GDM1 (cell line): ENCODE measurements at places on chromosomes 2 and 18.

GRCh38 chr2:138213624-138214023 lies 249.4 kb downstream of the HNMT start:
- DNase-seq, result no peak

- no peak for DNase-seq
Measured at GRCh38 chr18:3411327-3411726, 38.6 kb upstream of the TGIF1 start.

GRCh38 chr2:11691076-11691660 lies 21.2 kb upstream of the NTSR2 start:
- no peak for DNase-seq

GRCh38 chr2:45315861-45316260 lies 295.2 kb downstream of the SRBD1 start:
- DNase-seq, result no peak

- DNase-seq, result no peak
Measured at GRCh38 chr2:107932488-107932887, 53.8 kb upstream of the SLC5A7 start.

DNA sequence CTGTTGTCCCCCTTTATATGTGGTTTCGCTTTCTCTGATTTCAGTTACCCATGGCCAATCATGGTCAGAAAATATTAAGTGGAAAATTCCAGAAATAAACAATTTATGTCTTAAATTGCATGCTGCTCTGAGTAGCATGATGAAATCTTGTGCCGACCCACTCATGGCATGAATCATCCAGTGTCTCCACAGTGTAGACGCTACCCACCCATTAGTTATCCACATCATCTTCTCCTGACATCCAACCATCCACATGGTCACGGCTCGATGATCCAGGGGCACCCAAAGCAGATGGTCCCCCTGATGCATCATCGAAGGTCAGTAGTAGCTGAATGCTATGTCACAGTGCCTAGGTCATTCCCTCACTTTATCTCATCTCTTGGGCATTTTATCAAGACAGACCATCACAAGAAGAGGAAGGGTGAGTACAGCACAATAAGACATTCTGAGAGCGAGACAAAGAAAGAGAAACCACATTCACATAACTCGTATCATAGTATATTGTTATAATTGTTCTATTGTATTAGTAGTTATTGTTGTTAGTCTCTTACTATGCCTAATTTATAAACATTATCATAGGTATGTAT lies 44.1 kb upstream of the ACKR3 start:
- DNase-seq, result no peak

- no peak for DNase-seq
Measured at GRCh38 chr2:32874931-32875330, 71.8 kb upstream of the LTBP1 start.

GRCh38 chr2:72148837-72149555 lies 1.3 kb upstream of the CYP26B1 start:
- no peak for DNase-seq

DNA sequence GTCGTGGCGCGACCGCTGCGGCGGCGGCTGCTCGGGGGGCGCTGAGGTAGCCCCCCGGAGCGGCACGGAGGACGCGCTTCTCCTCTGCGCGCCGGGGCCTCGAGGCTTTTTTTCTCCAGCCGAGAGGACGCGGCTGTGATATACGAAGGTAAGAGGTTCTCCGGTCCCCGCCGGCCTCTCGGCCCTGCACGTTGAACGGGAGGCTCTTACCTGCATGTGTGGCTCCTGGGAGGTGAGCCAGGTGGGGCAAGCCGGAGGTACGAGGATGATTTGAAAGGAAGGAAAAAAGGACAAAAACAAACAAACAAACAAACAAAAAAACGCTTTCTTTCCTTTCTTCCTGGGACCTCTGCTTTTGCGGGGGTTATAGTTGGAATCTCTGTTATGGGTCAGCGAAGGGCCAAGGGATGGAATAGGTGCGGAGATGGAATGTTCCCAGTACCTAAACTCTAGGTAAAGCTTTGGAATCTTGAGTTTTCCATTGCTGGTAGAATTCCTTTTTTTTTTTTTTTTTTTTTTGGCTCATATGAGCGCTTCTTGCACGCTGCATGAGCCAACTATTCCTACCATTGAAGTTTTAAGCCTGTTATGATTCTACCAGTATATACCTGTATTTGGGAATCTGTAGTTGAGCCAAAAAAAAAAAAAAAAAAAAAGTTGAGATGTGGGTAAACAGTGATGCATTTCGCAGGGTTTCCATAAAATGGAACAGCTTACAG lies 674 bp downstream of the PTPN4 start:
- DNase-seq, result no peak

GRCh38 chr2:168136392-168136977 lies 110.9 kb downstream of the STK39 start:
- DNase-seq, result peak; percentile 1

DNA sequence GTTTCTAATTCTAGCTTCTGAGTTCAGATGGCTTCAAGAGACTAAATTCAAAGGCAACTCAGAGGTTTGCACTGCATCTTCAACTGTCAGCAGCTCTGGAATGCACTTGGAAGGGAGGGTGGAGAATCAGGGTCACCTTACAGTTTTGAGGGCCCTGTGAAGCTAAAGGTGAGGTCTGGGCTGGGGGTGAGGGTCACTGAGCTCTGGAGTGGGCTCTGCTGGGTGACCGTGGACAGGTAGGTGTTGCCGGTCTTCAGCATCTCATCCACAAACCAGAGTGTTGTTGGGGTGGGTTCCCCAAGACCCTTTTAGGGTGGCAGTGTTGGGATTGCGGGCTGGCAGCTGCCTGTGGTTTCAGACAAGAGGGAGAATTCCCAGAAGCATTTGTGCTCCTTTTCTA lies 70.1 kb upstream of the CXCR4 start:
- no peak for DNase-seq

GRCh38 chr2:5926871-5927512 lies 234.8 kb downstream of the SOX11 start:
- DNase-seq, result no peak

DNA sequence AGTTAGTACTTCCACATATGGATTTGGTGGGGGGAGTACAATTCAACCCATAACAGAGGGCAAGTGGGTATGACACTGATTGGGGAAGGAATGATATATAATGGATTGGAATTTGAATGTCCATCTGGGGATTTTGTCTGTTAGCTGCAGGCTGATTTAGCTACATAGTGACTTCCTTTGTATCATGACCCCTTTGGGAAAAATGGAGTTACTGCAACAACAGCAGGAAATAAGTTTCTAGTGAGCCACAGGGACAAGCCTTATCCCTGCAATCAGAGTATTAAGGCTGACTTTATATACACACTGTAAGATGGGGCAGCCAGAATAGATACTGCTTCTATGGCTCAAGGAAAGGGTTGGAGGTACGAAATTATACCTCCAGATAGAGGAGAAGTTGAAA lies 404.4 kb upstream of the MEIS1 start:
- no peak for DNase-seq

DNA sequence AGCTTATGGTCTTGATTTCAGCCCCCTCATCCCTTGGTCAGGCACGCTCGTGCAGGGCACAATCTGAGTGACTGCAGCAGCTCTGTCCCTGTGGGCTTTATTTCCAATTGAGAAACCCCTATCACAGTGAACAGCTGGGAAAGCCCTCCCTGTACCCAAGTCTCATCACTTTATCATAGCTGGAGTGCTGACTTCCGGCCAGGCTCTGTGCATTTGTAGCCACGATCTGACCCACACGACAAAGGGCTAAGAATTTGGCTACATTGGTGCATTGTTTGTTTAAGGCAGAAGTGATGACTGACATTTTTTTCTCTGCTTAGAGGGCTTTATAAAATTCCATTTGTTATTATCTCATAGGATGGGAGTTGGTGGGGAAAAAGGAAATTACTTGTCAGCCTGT lies 184.4 kb downstream of the KCNS3 start:
- DNase-seq, result no peak

- no peak for DNase-seq
Measured at GRCh38 chr2:239358062-239358754, 42.6 kb downstream of the HDAC4 start.

DNA sequence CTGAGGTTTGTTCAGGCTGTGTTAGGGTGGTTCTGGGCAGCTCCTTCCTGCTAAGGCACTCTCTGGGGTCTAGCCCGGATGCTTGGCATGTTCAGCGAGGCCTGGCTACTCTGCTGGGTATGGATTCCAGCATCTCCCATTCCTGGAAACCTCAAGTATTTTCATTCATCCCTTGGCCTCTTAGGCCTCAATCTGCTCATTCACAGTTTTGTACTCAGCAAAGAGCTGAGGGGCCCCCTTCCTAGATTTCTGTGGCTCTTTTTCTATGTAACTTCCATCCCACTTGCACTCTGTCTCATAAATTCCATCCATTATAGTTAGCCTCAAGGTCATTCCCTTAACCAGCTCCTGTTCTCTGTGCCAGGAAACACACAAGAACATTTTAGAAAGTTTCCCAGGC lies 798.8 kb upstream of the HS6ST1 start:
- no peak for DNase-seq

DNA sequence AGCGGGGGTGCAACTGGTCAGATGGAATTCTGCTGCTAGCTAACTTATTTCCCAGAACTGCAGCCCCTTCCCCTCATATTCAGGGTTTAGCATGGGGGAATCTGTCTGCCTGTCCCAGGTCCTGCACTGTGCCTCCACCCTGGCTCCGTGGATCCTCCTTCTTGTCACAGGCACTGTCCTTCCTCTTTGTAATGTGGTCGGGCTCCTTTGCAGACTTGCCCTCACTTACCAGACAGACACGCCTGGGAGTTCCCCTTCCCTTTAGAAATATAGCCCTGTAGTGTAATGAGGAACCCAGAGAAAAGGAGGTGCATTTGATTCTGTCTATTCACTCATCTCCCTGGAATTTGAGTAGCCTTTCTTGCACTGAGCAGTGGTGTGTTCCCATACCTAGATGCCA lies 108.7 kb downstream of the TRIM43 start:
- DNase-seq, result peak; percentile 13

GRCh38 chr2:206415618-206416243 lies 27.6 kb upstream of the ADAM23 start:
- no peak for DNase-seq

DNA sequence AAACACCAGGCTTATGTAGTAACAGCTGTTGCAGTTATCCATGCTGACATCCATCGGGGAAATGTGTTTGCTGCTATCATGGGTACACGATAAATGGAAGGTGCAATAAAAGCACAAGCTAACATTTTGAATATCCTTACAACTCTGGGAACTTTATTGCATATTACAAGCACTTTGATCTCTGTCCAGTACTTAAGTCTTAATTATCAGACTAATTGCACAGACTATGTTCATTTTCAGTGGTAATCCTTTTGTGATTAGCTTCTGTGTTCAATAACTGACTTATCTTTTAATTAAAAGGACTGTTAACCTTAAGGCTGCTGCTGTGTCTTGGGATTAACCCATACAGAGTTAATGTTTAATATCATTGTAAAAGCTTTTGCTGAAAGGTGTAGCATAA lies 101.4 kb upstream of the ATP5MC3 start:
- DNase-seq, result no peak

DNA sequence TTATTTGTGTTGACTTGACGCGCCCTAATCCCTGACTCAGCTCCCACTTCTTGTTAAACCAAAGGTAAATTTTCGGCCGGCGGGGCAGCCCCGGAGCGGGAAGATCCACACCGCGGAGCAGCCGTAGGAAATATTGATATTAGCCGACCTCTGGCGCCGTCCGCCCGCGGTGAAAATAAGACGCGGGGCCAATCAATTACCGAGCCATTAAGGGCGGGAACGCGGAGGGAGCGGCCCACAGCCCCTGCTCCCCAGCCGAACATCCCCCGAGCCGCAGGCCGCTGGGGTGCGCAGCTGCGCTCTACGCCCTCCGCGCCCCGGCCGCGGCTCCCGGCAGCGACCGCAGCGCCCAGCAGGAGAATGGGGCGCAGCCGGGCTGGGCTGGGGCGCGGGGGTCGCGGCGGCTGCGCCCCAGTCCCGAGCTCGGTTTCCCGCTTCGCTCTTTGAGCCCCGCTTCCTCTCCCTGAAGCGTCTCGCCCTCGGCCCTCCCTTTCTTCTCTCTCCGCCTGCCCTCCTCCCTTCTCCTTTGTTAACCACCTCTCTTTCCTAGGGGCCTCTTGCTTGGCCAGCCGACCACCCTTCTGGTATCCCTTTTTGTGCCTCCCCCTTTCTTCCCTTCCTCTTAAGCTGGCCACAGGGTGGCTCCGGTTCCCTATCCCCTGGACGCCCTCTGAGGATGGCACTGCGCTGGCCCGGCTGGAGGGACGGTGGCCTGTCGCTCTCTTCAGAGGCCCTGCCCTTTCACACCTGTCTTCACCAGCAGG lies 40.9 kb downstream of the CELF4 start:
- no peak for DNase-seq

GRCh38 chr18:37339701-37340215 lies 225.8 kb downstream of the CELF4 start:
- no peak for DNase-seq

DNA sequence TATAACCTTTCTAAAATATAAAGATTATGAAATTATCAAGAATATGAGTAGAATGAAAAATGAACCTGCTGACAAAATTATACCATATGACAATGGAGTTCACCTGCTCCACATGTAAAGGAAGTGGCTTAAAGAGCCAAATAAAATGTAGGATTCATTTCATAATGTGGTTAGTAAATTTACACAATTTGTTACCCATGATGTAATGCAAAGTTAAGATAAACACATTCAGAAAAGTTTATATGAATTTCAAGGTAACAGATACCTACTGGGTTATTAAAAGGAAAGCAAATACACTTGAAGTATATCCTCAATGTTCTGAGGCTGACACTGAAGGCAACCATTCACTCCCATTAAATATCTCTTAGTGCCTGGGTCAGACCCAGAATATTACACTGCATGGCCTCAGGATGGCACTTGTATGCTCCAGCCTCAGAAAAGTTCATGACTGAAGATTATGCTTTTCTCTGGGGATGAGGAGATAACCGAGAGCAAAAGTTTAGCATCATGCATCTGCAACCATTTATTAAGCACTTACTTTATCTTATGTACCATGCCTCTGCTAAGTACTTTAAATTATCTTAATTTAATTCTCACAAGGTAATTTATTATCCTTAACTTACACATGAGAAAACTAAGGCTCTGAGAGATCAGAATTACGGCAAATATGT lies 6.2 kb downstream of the STRN start:
- no peak for DNase-seq

GRCh38 chr18:47799376-47799775 lies 131.1 kb downstream of the SMAD2 start:
- no peak for DNase-seq

- DNase-seq, result no peak
Measured at GRCh38 chr2:240586919-240587800, 626 bp downstream of the CAPN10 start.

DNA sequence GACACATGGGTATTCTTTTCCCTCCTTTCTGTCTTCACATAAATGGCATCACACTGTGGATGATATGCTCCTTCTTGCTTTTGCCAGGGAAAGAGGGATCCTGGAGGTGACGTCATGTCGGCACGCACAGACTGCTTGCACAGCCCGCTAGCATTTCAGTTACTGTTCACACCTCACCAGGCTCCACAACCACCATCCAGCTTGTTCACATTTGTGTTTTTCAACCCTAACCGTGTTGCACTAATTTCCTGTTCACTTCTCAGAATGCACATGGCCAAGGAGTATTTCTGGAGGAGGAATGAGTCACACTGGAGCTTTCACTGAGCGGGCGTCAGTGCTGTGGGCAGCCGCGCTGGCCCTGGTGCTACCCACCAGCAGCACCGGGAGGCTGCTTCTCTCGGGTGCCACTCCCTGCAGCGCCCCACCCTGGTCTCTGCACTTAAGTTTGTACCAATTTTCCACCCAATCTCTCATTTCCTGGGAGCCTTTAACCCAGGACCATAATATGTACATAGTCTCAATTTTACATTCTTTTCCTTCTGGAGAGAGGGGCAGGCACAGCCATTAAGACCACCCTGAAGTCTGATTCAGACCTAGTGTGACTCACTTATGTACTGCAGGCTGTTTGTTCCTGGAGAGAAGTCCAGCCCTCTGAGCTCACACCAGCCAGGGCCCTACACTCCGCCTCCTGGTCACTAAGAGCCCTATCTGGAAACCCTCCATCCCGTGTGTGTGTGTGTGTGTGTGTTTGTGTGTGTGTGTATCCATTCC lies 65.1 kb downstream of the MBP start:
- peak; percentile 32 for DNase-seq
